Mesendoderm (in vitro differentiated cells): ENCODE measurements at places on chromosomes 3 and 15.

GRCh38 chr15:84992157-84992944, 10.7 kb downstream of the PDE8A start:
- DNase-seq, result no peak
- no peak overlapping the region for H3K4me3 ChIP-seq
- no peaks in the 10 kb centered on the region for H3K36me3 ChIP-seq
- no peak overlapping the region for H3K27ac ChIP-seq

GRCh38 chr15:95227235-95227634, 995.9 kb downstream of the MCTP2 start:
- no peaks in the 10 kb centered on the region for H3K27me3 ChIP-seq
- no peak for DNase-seq
- no peaks in the 10 kb centered on the region for H3K4me1 ChIP-seq
- no peak overlapping the region for H3K27ac ChIP-seq

- H3K4me1 ChIP-seq, result peaks cover 3% of the 10 kb centered on the region
- H3K27me3 ChIP-seq, result no peaks in the 10 kb centered on the region
- DNase-seq, result no peak
- H3K36me3 ChIP-seq, result peaks cover 7% of the 10 kb centered on the region
Observed at GRCh38 chr3:9732740-9733115, 1.2 kb downstream of the BRPF1 start.

DNA sequence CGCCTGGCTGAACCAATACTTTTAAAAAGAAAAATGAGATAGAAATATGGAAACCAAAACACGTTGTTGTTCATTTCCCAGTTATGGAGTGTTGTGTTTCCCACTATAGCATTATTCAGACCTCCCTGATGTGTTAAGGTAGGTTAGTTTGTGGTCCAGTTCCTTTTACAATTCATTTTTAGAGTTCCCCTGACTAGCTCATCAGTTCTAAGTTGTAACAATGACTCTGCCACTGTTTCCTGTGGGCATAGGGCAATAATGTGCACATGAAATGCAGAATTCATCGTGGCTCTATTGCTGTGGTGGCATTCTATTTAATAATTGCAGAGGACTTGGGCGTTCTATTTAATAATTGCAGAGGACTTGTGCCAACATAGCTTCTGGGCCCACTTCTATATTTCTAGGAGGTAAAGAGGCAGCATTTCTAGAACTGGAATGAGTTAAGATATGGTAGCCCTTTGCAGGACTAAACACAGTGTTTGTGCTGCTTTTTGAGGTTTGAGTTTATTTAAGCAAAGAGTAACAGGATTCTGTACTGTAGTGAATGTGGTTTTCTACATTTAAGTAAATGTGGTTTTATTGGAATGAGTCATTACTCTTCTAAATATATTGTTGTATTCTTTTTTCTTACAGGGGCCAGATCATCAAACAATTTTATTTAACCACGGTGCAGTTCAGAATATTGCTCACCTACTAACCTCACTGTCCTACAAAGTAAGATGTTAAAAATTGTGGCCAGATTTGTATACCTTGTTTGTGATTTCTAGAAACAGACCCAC, 47.5 kb downstream of the ARMC8 start:
- H3K27me3 ChIP-seq, result no peaks in the 10 kb centered on the region
- H3K27ac ChIP-seq, result no peak overlapping the region
- no peaks in the 10 kb centered on the region for H3K4me1 ChIP-seq
